ENCODE measurements at places on chromosomes 16 and 17.

DNA sequence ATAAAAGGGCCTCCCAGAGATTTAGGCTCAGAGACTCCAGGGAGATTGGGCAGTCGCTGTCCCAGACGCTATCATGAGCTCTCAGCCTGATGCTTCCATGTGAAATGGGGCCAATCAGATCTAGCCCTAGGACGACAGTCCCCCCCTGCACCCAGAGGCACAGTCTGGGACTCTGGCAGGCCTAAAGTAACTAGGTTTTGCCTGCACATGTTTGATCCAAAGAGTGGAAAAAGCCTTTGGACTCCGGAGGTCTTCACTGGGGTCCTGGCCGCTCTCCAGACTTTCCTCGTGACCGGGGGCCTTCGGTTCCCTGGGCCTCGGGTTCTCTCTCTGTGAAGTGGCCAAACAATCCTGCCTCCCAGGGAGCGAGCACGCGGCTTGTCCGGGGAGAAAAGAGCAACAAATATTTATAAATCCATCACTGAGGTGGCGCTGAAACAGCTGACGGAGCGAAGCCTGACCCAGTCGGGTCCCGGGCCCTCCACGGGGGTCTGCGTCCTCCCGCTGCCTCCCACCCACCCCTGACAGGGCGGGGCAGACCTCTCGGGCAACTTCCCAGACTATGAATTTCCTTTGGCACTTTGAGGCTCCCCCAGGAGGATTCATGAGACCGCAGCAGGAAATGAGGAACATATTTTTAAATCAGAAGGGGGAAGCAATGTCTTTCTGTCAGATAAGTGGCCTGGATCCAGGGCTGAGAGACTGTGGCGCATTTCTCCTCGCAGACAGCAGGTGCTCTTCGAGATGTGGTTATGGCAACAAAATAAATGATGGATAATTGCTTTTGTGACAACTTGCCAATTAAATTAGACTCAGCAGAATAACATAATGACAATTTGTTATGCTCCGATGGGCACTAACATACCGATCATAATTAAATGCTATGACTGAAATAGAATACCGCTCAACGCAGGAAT lies 38.9 kb downstream of the MRPS23 start:
- DNase-seq, result peak; percentile 80

DNA sequence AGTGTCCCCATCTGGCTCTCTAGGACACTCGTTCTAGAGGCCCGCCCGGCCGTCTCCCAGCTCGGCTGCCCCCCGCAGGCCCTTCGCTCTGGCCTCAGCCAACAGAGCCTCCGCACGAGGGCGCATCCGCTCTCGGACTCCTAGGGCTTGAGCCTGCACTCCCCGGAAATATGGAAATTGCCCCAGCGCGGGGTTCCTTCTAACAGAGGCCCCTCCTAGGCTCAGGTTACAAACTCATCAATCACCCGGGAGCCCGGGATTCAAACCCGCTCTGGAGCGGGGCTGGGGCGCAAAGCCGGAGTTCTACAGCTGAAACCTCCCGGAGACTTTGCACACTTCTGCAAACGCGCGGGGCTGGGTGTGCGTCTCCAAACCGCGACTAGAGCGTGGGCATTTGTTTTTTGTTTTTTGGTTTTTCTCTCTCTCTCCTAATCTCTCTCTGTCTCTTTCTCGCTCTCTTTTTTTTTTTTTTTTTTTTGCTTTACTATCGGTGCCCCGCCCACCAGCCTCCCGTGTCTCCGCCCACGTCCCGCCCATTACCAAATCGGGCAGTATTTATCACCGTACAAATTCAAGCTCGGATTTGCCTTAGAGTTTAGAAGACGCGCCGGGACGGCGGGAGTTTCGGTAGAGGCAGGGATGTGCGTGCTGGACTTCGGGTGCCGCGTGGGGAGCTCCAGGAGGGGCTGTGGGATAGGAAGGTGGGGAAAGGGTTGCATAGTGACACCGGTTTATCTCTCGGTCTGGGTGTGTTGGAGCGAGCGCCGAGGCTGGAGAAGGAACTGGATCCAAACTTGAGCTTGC lies 2.4 kb upstream of the FOXL1 start:
- DNase-seq, result peak; percentile 80

GRCh38 chr17:17153071-17153470 lies 53.1 kb downstream of the PLD6 start:
- DNase-seq, result no peak

GRCh38 chr16:5851393-5851982 lies 753.9 kb upstream of the EEF2KMT start:
- no peak for DNase-seq

DNA sequence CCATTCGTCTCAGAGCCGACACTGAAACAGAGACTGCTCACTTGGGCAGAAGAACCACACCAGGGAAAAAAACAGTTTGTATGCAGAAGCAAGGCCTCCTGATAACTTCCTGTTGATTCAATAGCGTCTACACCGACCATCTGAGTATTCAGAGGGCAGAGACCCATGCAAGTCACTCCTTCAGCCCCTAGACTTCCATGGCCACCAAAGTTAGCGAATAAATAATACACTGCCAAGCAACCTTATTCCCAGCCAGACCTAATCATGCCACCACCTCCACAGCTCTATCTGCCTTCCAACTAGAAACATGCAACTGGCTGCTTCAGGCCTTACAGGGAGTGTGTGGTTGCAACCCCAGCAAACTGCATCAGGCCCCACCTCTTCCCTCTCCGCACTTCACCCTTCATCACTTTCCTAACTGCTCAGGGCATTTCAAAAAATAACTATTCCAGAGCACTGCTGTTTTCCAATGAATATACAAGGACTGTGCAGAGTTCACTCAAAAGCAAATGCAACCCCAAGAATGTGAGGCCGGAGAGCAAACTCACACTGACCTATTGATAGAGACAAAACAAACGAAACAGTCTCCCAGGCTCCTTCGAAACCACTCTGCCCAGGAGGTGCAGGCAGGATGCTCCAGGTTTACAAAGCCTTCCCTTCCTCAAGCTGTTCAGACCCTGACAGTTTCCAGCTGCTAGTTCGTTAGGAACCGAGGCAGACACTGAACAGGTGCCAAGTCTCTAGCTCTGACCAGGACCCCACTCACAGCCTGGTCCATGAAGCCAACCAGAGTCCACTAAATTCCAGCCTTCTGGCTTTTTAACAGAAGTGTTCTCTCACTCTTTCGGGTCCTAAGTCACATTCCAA lies 3.6 kb downstream of the USP7 start:
- peak; percentile 74 for DNase-seq

DNA sequence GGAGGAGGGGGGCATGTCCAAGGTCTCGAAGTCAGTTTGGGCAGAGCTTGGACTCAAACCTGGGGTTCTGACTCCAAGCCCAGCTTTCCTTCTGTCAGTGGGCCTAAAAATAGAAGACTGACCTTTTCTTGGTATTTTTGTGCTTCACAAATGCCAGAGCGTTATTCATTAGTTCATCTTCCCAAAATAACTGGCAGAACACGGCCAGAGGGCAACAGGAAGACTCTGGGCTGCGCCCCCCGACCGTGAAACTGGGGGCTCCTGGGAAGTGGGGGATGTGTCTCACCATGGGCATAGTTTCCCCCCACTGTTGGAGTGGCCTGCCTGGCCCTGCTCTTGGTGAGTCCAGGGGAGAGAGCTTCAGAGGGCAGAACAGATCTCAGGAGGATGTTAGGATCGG lies 94.0 kb downstream of the SOCS1 start:
- no peak for DNase-seq

Data from common myeloid progenitor, CD34-positive (primary cell).